ENCODE measurements at places on chromosomes 3 and 15.

DNA sequence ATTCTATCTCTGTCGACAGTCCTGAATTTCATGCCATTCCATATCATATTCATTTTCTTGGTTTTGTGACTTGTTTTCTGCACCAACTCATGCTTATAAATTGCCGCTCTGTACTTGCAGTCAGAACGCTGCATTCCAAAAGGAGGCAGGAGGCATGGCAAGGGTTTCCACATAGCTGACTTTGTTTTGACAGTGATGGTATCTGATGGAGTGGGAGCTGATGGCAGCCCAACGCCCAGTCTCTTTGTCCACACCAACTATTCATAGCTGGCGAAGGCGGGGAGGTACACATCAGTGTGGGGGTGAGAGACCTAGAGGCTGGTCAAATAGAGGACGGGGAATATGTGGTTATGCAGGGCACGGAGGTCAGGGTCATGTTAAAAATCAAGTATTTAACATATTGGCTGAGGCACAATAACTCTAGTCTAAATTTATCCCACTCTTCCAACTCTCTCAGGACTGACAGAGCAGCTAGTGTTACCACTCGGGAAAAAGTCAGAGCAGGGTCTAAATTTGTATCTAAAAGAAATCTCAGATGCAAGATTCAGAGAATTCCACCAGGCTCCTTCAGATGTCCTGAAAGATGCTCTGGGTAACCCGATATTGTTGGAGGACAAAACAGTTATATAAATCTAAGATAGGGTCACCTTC is 67.8 kb upstream of the ATP13A3 start:
- no peak for DNase-seq

DNA sequence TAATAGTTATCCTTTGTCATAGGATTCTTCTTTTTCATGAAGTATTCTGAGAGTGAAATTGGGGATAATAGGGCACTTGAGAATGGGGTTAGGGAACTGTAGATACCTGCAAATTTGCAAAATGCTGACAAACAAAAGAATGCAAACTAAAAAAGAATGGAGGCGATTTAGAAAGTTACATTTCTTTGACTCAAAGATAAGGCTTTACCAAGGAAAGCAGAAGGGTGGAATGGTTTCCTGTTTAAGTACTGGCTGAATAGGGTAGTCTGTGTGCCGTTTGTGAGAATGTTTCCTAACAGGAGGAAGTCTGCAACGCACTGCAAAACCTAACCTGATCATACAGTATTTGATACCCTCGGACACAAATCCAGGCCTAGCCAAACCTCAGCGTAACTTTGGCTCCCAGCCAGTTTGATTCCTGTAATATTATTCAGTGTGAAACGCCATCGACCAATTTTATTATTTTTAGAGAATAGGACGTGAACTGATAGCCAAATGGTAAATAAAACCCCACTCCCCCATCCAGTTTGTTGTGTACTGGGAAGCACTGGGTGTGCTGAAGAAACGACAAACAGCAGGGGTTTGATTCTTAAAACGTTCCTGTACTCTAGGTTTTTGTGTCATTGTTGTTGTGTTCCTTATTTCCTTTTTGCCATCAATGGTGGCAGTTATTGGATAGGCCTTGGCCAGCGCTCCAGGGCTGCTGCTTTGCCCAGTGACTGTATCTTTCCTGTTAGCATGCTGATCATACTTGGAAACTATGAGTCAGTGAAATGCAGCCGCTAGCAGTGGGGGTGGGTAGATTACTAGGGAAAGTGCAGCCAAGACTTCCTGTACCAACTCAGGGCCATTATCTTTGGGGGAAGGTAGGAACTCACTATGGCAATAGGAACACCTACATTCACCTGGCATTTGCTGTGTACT is 148.0 kb upstream of the TBL1XR1 start:
- DNase-seq, result peak; percentile 84

DNA sequence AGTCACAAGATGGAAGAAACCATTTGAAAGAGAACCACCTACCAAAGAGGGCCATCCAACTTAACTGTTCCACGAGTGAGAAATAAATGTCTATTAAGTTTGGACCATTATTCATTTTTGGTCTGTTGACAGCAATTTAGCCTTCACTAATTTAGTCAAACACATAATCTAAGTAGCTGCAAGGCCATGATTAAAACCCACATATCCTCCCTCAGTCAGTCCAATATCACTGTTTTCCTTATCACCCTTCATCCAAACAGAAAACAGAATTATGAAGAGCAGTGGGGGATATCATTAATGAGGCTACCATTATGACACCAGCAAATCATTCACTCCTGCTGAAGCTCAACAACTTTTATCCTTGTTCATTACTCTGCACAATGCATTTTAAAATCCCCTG is 52.0 kb downstream of the PIK3CB start:
- no peak for DNase-seq

DNA sequence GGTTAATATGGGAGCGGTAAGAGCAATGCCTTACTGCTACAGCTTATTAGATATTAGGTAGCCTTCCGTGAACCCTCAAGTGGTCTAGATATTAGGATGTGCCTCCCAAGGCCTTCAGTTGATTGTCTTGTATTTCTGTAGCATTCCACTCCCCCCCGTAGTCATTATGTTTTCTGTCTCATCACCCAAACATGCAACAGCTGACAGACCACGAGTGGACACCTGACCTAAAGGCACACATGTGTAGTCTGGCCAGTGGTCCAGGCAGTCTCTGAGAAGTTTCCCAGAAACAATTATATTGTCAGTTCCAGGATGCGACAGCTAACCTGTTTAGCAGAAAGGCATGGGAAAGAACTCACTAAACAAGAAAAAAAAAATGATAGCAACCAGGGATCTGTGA is 1000.9 kb downstream of the AGBL1 start:
- no peak for DNase-seq

DNA sequence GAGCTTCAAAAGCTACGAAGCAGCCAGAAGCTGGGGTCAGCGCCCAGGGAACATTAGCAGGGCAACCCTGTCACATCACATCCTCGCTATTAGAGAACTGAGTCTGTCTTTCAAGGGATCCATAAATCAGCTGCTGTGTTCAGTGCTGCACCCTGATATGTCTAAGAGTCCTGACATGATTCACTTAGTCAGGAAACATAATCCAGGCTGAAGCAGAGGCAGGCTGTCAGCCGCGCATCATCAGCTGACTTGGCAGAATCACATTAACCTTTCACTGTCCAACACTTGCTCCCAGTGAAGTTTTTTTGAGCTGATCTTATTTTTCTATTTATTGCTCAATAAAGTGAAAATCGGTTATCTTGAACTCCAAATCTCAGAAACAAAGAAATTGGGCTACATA is 23.5 kb downstream of the MYH15 start:
- no peak for DNase-seq

DNA sequence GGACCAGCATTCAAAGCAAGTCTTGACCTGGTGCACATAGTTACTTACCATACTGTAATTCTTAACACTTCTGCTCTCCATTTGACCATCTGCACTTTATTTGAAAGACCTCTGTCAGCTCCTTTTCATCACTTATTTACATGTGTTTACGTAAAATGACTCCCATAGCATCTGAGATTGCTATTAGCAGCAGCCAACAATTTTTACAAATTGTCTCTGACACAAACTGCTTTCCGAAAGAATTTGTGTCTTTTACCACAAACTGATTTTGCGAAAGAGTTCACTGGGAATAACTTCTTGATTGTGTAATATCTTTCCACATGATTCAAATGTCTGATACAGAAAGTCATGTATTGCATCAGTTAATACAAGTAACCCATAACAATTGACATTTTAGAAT is 144.1 kb upstream of the PEX5L start:
- no peak for DNase-seq

DNA sequence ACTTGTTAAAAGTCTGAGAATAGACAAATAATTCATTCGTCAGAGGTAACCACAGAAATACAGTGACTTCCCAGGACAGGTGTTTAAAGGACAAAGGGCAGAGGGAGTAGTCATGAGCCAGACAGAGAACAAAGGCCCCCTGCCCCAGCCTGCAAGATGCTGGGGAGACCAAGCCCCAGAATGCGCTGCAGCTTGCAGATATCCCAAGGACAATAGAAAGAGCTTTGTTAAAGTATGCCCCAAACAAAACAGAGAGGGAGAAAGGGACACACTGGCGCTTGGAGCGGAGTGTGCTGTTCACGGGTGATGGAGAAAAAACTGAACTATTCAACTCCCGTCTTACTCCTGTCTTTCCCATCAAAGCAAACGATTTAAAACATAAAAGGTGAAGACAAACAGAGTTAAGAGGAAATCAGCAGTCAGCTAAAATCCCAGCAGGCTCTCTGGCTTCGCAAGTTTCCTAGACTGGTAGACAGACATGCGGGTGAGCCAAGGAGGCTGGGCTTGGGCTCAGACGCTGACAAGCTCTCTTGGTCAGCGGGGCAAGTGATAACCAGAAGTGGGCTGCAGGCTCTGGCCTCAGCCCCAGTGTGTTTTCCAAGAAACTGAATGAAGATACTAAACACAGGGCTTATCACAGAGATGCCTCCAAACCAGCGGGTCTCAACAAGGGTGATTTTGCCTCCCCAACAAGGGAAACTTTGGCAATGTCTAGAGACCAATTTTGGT is 130.1 kb downstream of the UACA start:
- DNase-seq, result no peak

GRCh38 chr15:100245487-100245820 is 96.3 kb downstream of the ADAMTS17 start:
- no peak for DNase-seq

- no peak for DNase-seq
These were observed 48.7 kb upstream of the FHIT start for GRCh38 chr3:61300006-61300380.

- no peak for DNase-seq
These were observed 351.4 kb downstream of the CNTN3 start for GRCh38 chr3:74263031-74263430.

- DNase-seq, result no peak
These were observed 28.9 kb downstream of the NXPE3 start for GRCh38 chr3:101807888-101808287.

DNA sequence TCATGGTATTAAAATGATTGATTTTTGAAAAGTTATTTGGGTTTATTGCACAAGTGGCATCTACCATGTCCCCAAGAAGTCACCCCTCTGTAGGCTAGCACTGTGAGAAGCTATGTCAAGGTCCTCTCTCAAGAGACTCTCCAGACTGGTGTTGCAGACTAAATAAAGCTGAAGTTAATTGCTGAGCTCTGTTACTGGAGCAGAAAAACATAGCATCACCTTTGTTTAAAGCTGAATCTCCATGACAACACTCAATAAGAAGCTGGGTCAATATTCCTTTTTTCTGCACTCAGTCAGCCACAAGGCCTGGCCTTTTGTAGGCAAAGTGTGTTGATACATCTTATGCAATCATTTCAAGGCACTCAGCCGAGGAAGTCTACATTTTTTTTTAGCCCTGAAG is 806.6 kb upstream of the LMCD1 start:
- DNase-seq, result no peak

- no peak for DNase-seq
These were observed 15.9 kb downstream of the MEGF11 start for GRCh38 chr15:66237513-66238235.

DNA sequence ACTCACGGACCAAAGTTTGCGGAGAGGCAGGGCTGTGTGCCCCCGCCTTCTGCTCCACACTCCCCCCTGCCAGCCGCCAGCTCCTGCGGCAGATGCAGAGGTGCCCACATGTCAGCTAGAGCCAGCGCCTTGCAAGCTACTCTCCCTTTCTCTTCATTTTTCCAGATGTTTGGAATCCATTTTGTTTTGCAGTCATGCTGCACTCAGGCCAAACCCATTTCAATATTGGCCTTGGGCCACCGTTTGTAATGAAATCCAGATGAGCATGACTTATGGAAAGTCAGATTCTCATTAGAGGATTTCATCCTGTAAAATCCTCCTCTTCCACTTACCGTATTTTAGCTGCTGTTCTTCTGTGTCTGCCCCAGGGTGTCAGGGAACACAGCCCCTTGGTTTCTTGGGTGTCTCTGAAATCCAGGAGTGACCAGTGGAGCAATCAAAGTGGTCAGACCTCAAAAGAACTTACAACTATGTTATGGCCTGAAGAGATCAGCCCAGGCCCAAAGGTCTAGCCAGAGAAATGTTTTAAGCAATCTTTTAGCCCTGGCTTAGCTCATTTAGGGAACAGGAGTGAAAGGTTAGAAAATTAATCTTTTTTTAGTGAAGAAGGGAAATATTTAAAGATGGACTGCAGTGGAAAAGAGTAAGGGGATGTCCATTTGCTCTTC is 65.8 kb downstream of the AAGAB start:
- no peak for DNase-seq

DNA sequence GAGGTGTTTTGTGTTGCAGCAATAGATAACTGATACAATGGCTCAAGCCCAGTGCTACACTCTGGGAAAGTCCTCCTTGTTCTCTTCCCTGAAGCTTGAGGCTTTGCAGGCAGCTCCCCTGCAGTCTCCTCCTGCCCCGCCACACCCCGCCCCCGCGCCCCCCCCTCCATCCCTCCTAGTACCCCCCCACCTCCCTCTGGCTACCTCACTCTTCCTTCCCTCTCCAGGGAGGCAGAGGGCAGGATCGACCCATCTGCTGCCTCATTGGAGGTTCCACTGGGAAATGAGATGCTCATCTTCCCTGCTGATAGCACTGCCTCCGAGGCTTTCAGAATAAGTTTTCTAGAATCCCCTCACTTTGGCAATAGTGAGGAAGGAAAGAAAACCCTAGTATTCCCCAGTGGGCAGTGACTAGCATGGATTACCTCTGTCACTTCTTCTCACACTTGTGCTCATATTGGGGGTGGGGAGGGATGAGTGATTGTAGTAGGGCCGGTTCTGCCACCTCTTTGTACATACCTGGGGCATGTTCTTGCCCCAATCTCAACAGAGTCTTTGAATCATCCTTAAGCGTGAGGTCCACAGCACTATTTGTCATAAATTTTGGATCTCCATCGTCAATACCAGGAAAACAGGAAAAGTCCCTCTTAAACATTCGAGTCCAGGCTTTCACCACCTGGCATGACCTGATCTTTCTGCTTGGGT is 16.3 kb upstream of the RAB7A start:
- DNase-seq, result no peak

DNA sequence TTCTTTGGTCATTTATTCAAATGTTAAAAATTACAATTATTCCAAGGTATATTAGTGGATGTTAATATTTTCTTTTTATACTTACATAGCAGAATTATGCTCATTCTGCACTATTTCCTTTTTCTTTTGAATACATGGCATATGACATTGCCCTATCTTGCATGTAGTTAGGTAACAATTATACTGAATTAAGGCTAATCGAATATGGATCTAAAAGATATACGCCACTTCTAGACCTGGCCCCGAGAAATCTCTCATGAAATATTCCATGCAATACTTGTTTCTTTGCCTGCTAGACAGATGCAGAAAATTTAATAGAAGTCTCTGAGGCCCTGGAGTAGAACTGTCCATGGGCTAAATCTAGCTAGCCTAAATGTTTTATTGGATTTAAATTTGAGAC is 493.4 kb downstream of the OTOL1 start:
- no peak for DNase-seq

GRCh38 chr3:106305882-106306435 is 437.1 kb upstream of the CBLB start:
- no peak for DNase-seq

Data from NCI-H1105 treated with DMSO at 0.1 percent for 48 hours (cell line).